Stimulated activated CD8-positive, alpha-beta memory T cell treated with anti-CD3 and anti-CD28 coated beads, Interleukin-7, amount 100 ng/mL, for 48 hours (primary cell): ENCODE measurements at places on chromosomes 7 and 10.

- DNase-seq, result no peak
Measured at GRCh38 chr7:52486267-52486666, 549.2 kb upstream of the POM121L12 start.

DNA sequence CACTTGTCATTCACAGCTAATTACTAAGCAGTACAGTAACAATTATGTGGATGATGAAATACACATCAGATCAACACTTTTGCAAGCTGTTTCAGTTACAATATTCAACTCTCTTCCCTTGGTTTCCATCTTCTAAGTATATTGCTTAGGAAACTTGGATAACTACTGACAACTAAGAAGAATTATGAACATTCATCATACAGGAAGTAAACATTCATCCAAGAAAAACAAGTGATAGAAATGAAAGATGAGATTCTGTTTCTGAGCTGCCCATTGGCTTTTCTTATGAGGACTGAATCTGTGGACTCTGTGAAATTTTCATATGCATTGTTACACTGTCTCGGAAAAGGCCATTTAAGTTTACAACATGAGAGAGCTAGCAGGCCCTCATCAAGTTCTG is 240.2 kb downstream of the PRKG1 start:
- no peak for DNase-seq

DNA sequence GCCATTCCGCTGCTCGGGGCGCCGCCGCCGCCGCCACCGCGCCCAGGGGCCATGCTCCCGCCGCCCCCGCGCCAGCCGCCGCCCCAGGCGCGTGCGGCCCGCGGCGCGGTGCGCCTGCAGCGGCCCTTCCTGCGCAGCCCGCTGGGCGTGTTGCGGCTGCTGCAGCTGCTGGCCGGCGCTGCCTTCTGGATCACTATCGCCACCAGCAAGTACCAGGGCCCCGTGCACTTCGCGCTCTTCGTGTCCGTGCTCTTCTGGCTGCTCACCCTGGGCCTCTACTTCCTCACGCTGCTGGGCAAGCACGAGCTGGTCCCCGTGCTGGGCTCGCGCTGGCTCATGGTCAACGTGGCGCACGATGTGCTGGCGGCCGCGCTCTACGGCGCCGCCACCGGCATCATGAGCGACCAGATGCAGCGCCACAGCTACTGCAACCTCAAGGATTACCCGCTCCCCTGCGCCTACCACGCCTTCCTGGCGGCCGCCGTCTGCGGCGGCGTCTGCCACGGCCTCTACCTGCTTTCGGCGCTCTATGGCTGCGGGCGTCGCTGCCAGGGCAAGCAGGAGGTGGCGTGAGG is 383 bp downstream of the MARVELD1 start:
- peak; percentile 19 for DNase-seq

- no peak for DNase-seq
Measured at GRCh38 chr10:121134711-121135110, 283.5 kb downstream of the WDR11 start.

DNA sequence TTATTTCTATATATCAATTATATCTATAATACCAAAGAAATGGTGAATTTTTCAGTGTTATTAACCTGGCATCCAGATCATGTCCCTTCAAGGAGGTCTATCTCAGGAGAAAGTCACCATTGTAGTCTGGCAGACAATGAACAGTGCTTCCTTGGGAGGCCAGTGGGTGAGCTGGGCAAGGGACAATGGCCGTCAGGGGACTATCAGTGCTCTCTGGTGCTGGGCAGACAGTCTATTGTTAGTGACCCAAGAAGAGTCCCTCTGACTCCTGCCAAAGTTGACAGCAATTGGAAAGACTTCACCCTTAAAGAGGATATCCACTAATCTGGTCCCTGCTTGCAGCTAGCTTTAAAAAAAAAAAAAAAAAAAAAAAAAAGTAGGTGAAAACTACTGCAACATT is 7.1 kb downstream of the JAZF1 start:
- DNase-seq, result no peak

GRCh38 chr7:14766747-14767146 is 135.8 kb downstream of the DGKB start:
- DNase-seq, result no peak

DNA sequence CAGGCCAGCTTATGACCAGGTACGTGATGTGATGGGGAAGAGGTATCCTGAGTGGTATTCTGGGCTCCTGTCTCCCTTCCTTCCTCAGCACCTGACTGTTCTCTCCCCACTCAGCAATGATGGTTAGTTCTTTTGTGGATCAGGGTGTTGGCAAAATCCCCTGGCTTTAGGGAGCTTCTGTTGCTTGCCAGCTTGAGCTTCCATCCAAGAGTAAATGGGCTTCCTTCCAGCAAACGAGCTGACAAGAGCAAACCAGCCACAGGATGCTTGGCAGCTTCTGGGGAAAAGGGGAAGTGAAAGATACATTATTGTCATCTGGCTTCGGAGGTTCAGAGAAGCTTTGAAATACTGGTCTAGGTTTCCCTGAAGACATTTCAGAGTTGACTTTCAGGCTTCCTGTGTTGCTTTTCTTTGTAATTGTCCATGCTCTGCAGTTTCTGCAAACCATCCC is 5.2 kb downstream of the DUSP5 start:
- DNase-seq, result no peak
